Activated T-cell treated with anti-CD3 and anti-CD28 coated beads for 1 hour (primary cell): ENCODE measurements at places on chromosomes 13 and 19.

GRCh38 chr19:4577020-4577782, 17.7 kb upstream of the SEMA6B start:
- DNase-seq, result no peak

GRCh38 chr13:99630269-99630898, 129.1 kb downstream of the TM9SF2 start:
- DNase-seq, result no peak

DNA sequence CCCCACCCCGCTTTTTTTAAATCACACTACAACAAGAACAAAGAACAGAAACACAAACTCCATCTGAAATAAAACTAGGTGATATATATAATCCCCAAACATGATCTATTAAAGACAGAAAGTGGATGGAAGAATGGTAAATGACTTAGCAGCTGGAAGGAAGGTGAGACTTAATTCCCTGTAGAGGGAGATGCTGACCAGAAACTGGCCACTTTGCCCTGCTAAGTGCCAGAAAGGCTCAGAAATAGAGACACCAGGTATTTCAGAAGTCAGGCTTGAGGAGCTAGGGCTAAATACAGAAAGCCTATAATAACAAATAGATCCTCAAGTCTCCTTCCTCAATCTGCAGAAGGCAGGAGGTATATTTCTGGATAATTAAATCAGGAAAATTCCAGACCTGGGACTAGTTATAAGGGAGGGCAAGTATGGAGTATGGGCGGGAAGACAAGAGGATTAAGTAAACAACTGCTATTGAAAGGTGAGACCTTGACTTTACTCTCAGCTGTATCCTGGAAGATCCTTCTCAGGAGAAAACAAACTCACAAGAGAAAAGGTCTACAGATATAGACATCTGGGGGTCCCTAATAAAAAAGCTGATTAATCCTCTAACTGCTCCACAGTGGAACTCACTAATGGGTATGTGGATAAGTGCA, 32.2 kb downstream of the MTRF1 start:
- no peak for DNase-seq

DNA sequence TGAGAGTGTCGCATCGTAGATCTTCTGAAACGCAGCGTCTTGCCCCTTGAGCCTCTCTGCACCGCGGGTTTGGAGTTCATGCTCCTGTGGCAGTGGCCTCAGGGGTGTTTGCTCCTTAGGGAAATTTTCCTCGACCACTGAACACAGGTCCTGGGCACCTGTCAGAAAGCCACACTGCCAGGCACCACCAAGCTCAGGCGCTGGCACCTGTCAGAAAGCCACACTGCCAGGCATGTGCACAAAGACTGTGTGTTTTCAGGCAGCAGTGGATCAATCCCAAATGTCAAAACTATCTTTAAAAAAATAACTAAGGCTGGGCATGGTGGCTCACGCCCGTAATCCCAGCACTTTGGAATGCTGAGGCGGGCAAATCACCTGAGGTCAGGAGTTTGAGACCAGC, 87.1 kb downstream of the ATP11A start:
- DNase-seq, result no peak

DNA sequence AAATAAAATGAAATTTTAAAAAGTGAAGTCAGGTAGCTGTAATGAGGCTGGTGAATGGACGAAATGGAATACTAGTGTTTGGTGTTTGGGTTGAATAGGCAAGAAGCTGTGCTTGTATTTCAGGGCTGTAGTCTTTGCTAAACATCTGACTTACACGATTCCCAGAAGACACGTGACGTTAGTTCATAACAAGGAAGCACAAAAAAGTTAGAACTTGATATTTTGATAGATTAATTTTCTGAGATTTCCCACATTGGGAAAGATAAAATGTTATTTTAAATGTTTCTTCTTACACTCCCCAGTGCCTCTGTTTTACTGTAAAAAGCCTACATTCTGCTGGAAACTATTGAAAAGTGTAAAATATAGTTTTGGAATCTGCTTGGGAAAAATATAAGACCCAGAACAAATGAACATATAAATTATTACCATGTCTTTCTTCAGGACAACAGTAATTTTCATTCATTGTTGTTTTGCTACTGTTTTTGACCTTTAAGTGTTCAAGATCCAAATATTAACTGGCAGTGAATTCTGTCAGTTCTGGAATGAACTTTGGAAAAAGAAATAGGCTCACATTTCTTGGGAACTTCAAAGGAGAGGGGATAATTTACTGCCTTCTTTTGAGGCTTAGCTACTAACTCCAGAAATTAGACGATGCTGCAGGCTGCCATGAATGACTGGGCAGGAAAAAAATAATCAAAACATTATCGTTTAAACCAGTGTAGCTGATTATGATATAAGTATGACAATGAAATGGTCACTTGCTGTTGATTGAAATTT, 241.3 kb downstream of the SLITRK6 start:
- DNase-seq, result no peak

DNA sequence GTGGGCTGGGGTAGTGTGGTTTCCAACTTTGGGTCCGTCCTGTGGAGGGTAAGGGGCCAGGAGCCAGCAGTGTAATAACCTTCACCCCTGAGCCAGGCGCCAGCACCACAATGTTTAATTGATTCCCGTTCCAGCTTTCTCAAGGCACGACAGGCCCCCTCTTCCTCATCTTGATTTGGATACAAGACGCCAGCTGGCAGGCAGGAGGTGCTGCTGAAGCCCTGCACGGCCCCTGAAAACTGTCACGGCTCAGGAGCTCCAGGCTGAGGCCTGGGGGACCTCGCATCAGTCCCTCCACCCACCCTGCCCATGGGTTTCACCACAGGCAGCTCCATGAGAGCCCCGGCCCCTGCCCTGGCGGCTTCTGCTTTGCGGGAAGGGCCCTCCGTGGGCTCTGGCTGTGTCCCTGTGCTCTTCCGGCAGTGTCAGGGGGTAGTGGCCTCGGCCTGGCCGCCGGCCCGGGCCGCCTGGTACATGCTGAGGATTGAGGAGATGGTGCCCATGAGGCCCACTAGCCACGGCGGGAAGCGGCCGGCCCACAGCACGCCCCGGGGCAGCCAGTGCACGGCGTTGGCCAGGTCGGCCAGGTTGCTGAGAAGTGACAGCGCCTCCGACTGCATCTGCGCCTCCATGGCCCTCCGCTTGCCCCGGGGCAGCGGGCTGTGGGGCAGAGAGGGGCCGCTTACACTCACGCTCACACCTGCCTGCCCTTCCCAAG, 11.9 kb downstream of the PEX11G start:
- no peak for DNase-seq

DNA sequence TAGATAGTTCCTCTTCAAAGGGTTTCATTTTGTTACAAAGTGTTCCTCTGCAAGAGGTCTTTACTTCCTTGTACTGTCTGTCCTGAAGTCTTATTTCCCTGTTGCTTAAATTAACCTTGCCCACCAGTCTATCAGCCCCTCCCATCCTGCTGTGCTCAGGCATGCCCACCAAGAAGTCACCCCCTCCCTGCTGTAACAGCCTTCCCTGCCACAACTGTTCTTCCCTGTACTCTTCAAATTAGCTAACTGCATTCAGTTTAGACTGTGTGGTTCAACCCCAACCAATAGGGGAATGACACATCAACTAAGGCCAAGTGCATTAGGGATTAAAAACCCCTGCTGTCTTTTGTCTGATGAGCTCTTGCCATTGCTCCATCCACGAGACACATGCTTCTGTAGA, 34.4 kb upstream of the ZNF562 start:
- DNase-seq, result no peak
